ENCODE measurements at places on chromosomes 11 and 22.

GRCh38 chr11:35170503-35170902 is 31.5 kb downstream of the CD44 start:
- peak; percentile 74 for DNase-seq

DNA sequence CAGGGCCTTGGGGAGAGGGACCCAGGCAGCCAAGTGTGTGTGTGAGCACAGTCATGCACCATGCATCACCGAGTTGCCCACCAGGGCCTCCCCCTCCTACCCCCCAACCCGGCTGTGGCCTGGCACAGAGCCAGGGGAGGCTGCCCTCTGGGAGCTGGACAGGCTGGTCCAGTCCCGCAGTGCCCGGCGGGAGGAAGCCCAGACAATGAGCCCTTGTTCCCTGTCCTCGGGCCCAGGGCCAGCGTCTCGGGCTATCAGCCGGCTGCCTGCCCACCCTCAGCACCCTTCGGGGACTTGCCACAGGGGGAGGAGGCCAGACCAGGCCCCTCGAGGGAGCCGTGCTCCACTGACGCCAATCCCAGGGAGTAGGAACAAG is 4.5 kb downstream of the LRRC75B start:
- no peak for DNase-seq

DNA sequence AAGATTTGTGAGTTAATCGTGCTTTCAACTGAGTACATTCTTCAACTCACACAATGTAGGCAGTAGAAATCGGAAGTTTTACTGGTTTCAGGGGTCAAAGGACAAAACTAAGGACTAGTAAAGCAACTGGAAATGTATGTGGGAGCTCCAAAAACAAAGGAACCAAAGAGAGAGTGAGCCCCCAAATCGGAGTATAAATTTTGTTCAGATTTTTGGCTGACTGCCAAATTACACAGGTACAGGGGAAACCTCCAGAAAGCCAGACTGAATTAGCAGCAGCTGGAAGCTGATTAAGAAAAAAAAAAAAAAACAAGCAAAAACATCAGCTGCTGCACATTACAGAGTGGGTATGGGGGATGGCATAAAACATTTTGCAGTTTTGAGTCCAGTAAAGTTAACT is 75.2 kb upstream of the GNAZ start:
- DNase-seq: no peak

DNA sequence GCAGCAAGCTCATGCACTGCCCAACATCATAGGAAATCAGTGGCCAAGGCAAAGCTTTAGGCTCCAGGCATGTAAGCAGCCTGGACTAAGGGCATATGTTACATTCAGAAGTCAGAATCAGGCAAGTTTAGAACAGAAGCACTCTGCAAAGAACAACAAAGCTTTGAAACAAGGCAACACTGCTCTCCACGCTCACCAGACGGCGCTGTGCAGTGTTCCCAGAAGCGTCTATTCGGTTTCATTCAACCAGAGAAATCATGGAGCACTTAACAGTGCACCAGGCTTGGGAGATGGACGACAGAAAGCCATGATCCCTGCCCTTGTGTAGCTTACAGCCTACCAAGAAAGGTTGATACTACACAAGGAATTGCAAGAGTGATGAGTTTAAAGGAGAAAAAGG is 555.8 kb downstream of the BUD13 start:
- DNase-seq: peak; percentile 43

DNA sequence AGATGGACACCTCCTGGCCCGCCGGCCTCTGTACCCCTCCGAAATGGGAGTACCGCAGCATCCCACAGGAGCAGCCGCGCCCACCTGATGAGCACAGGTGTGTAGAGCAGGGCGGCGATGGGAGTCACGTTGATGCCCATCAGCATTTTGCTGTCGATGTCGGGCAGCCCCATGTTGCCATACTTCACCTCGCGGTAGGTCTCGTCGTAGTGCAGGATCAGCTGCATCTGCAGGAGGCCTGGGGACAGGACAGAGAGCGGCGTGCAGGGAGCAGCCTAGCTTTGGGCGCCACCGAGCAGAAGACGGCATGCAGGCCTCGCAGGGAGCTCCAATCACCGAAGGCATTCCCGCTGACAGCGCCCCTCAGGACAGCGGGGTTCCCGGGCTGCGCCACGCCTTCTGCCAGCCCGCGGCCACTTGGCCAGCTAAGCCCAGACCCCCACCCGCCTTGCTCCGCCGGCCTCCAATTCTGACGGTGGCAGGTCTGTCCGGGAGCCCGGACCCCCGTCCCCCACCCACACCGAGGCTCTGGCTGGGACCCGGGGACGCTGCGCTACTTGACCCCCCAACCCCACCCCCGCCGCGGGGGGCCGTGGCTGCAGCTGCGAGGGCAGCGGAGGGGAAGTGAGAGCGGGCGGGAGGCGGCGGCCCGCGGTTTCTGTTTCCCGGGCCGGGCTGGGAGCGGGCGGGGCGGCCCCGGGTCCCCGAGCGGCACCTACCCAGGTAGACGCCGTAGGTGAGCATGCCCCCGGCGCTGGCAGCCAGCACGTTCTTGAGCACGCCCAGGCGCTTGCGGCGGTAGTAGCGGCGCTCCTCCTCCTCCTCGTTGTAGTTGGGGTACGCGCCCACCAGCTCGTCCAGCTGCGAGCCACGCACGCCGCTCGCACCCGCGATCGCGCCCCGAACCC is 705 bp downstream of the UNC93B1 start:
- no peak for DNase-seq

- no peak for DNase-seq
Observed at GRCh38 chr11:93131709-93132108, 66.1 kb downstream of the SLC36A4 start.

- peak; percentile 55 for DNase-seq
Observed at GRCh38 chr22:40024201-40025061, 29.7 kb downstream of the FAM83F start.

DNA sequence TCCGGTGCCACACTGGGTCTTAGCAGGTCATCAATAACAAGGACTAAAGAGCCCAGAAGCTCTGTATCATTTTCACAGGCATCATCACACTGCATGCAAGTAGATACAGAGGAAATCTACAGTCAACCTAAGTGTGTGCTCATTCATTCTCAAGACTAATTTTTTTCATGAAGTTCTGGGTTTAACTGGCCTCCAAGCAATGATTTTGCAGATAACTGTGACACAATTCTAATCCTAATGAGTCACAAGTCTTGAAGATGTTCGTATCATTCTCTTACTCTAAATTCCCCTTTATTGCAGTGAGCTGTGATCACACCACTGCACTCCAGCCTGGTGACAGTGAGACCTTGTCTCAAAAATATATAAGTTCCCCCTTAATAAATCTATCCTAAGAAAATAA is 2.5 kb downstream of the OR52W1 start:
- peak; percentile 57 for DNase-seq

DNA sequence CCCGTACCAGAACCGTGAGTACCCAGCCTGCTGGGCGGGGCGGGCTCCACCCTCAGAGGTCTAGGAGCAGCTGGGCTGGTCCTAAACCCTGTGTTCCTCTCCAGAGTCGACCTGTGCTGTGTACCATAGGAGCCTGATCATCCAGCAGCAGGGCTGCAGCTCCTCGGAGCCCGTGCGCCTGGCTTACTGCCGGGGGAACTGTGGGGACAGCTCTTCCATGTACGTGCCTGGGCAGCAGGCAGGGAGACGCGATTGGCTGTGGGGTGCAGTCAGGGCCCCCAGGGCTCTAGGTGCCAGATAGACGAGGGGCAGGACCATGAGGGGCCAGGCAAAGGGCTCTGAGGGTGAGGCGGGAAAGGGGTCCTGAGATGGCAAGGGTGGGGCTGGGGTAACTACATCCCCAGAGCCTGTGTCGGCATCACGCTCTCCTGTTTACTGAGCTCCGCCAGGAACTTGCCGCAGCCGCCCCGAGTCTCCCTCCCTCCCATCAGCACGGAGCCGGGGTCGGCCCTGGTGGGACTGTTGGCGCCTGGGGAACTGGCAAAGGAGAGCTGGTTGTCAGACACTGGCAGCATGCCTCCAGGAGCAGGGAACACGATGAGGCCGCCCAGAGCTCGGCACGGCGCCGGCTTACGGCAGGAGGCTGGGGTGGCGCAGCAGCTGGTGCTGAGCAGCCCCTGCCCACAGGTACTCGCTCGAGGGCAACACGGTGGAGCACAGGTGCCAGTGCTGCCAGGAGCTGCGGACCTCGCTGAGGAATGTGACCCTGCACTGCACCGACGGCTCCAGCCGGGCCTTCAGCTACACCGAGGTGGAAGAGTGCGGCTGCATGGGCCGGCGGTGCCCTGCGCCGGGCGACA is 22.9 kb upstream of the MUC5B start:
- DNase-seq: no peak

DNA sequence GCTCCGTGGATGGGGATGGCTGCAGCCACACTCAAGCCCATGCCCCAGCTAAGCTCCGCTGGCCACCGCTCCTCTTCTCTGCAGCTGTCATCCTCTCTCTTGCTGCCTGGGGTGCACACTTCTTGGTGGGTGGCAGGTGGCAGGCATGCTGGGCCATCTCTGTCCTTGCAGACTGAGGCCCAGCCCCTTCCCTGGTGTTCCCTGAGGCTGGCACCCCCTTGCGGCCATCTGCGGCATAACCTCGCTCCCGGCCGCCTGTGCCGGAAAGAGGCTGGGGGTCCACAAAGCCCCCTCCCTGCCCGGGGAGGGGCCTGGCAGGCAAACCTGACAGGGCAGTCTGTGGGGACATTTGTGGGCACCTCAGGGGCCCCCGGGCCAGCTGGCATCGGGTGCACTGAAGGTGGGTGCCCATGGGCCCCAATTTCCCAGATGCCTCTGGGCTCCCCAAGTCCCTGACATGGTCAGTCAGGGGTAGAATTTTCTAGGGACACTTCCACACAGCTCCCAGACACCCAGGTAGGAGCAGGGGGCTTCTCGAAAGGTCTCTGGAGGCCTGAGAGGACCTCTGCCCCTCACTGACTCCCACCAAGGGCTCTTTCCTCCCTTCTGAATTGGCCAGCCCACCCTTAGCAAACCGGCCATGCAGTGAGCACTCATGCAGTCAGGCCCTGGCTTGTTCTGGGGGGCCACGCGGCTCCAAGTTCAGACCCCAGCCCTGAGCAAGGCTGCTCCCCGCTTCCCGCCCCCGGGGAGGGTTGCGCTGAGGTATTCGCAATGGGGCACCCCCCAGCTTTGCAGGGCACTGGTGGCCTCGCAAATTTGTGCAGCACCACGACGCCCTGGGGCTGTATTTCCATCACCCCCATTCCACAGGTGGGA is 23.5 kb upstream of the TH start:
- peak; percentile 9 for DNase-seq

GRCh38 chr11:405323-405953 is 9.4 kb downstream of the SIGIRR start:
- no peak for DNase-seq

DNA sequence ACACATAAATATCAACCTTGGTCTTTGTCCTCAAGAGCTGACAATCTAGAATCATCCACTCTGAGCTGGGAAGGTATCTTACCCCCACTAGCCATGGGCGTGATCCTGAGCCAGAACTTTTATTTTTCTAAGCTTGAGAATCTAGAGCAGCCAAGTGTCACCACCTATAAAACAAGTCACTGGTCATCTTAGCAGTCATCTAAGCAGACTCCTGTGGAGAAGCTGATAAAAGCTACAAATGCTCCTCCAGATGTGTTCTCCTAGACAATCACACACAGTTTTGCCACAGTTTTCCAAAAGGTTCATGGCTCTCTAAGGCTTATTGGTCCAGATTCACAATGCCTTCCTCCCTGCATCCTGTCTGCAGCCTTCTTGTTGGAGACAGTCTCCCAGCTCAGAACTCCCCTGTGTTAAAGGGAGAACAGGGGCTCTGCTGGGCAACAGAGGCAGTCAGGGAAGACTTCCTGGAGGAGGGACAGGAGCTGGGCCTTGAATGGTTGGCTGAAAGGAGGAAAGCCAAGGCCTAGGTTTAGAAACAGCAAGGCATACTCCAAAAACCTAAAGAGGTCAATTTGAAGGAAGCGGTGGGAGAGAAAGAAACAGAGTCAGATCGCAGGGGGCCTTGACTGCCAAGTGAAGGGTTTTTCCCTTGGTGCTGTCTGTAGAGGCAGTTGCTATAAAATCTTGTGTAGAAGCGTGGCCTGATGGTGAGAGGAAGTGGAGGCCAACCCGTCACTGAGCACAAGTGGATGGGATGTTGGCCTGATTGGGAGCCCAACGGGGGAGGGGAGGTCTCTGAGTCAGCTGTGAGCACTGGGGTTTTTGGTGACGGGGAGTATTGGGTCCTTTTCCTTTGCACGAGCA is 42.0 kb downstream of the ALX4 start:
- no peak for DNase-seq

- DNase-seq: peak; percentile 38
Observed at GRCh38 chr11:105609832-105610781, at the start of gene GRIA4. Gene GRIA4, plus strand, starts transcription at chr11:105610073. Its CDS starts 925 bp downstream, at chr11:105610998.

DNA sequence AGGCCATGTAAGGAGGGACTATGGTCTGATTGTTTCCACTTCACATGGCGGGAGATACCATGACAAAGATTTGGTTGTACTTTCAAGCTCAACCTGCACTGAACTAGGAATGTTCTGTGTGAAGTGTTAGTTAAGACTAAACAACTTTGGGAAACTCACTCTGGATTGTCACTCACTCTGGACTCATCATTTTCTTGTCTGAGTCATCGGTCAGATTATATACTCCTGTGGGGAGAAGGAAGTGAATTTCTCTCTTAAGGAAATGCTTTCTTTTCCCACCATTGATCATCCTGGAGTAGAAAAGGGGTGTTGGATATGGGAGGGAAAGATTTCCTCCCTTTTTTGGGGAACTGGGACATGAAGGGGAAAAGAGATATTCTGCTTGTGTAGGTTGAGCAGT is 26.9 kb upstream of the CAT start:
- DNase-seq: no peak

GRCh38 chr11:64566042-64566914 is 24.7 kb upstream of the SLC22A12 start:
- peak; percentile 66 for DNase-seq

GRCh38 chr11:65803797-65804492 is 17.1 kb downstream of the OVOL1 start:
- no peak for DNase-seq

DNA sequence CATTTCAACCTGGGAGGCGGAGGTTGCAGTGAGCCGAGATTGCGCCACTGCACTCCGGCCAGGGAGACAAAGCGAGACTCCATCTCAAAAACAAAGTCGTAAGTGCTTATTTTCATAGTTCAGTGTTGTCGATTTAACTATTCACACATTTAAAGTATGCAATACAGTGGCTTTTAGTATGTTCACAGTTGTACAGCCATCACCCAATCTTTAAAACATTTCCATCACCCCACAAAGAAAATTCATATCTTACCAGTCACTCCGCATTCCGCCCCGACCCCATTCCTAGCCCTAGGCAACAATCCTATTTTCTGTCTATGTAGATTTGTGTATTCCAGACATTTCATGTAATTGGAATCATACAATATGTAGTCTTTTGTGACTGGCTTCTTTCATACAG is 11.9 kb downstream of the IPO7 start:
- DNase-seq: no peak

GRCh38 chr11:93718057-93718563 is 23.2 kb downstream of the TAF1D start:
- no peak for DNase-seq
